ENCODE measurements at places on chromosomes 12 and 14. TPM values are rescaled to one million over a fixed set of nuclear protein-coding genes. Genes with fewer than 3 reads are reported as not detected.
A peak's percentile ranks its signal among the peaks of the same experiment; 100 is the strongest.

Gene DEPDC4
- total RNA-seq = 0.13 TPM

DNA sequence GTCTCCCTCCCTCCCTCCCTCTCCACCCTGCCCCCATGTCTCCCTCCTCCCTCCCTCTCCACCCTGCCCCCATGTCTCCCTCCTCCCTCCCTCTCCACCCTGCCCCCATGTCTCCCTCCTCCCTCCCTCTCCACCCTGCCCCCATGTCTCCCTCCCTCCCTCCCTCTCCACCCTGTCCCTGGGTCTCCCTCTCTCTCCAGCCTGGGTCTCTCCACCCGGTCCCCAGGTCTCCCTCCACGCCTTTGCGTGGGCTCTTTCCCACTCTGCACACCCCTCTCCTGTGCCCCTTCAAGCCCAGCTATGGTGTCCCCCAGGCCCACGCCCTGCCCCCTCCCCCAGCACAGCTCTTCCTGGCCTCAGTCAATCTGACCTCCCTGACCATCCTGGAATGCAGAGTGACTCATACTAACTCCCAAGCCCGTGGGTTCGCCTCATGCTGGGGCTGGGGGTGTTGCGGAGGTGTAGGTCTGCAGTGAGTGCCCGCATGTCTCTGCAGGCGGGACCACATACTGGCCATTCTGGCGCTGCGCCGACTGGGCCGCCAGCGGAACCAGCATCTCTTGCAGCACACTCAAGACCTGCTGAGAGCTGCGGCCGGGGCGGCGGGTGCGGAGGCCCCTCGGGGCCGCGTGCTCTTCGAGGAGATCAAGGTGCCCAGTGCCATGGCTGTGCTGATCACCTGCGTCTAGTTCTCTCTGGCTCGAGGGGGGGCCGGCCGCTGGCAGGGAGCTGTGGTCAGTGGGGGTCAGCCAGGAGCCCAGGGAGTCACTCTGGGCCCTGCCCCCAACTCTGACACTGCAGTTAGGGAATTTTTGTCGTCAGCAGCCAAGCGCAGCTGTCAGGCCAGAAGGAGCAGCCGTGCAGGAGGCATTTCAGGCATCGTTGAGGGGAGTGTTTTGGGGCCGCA, 13.5 kb upstream of the TNFAIP2 start:
- no peaks in the 10 kb centered on the region for H3K4me1 ChIP-seq
- no peak overlapping the region for H3K4me3 ChIP-seq
- DNase-seq = no peak
- no peaks in the 10 kb centered on the region for H3K27me3 ChIP-seq

Gene GPR132
- total RNA-seq = not detected

Gene NRL
- total RNA-seq = not detected

- H3K27me3 ChIP-seq = no peaks in the 10 kb centered on the region
- DNase-seq = peak; percentile 81
- H3K4me3 ChIP-seq = no peak overlapping the region
- no peaks in the 10 kb centered on the region for H3K36me3 ChIP-seq
- no peak overlapping the region for H3K27ac ChIP-seq
These were observed 24.3 kb upstream of the PCNX1 start for GRCh38 chr14:70882776-70883492.

Gene OR4E2
- total RNA-seq = not detected

DNA sequence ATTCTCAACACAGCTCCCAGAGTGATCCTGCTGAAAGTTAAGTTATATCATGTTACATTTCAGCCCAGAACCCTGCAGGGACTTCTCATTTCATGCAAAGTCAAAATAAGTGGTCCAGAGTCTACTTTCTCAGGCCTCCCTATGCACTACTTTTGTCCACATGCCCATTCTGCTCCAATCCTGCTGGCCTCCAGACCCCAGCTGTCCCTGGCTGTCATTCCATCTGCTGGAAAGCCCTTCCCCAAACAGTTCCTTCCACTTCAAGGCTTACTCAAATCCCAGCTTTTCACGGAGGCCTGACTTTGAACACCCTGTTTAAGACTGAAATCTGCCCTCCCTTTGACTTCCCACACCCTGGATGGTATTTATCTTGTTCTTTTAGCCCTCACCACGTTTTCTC, 109.8 kb upstream of the DNM1L start:
- no peaks in the 10 kb centered on the region for H3K36me3 ChIP-seq
- peak overlapping the region; percentile 86 for H3K27ac ChIP-seq
- H3K4me3 ChIP-seq = no peak overlapping the region
- DNase-seq = no peak
- no peaks in the 10 kb centered on the region for H3K27me3 ChIP-seq

GRCh38 chr14:90969531-90970166, 90.8 kb downstream of the RPS6KA5 start:
- H3K4me3 ChIP-seq = no peak overlapping the region
- H3K36me3 ChIP-seq = no peaks in the 10 kb centered on the region
- no peak for DNase-seq
- no peaks in the 10 kb centered on the region for H3K27me3 ChIP-seq
- H3K4me1 ChIP-seq = no peaks in the 10 kb centered on the region

- H3K4me1 ChIP-seq = peaks cover 17% of the 10 kb centered on the region
- peak; percentile 62 for DNase-seq
- H3K27ac ChIP-seq = no peak overlapping the region
- H3K4me3 ChIP-seq = no peak overlapping the region
These were observed 7.8 kb upstream of the SERPINA9 start for GRCh38 chr14:94483729-94484275.

Gene GLTP
- 96.5 TPM for total RNA-seq

Gene FICD
- total RNA-seq = 9.4 TPM

GRCh38 chr12:19093218-19093617, 36.3 kb upstream of the PLEKHA5 start:
- no peaks in the 10 kb centered on the region for H3K27me3 ChIP-seq
- H3K4me3 ChIP-seq = no peak overlapping the region
- H3K4me1 ChIP-seq = peaks cover 18% of the 10 kb centered on the region
- no peak for DNase-seq
- H3K36me3 ChIP-seq = no peaks in the 10 kb centered on the region

Gene GPR68
- total RNA-seq = 10.6 TPM

DNA sequence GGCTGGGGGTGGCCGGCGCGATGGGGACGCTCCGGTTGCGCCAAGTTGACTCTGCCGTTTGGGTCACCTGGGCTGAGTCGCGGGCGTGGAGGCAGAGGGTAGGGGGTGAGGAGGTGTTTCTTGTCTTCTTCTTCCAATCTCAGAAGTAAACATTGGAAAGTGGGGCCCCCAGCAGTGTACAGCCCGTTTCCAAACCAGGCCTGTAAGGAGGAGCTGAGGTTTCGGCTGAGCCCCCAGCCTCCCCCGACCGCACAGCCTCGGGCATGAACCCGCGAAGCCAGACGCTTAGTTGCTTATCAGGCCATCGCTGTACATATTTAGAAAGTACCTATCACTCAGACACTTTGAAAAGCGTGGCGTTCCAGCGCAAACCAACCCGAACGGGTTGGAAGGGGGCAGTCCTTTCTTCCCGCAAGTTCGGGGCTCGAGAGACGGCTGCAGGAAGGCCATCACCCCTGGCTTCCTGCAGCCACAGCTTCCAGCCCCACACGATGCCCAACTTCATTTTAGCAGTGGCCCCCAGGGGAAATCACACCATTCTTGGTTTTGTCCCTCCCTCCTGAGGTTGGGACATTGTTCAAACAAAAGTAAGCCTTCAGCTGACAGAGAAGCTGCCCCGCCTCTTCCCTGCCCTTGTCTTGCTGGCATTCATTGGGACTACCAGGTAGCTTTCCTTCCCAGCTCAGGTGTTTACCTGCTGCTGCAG, 164.1 kb downstream of the ZFP36L1 start:
- H3K4me3 ChIP-seq = no peak overlapping the region
- no peaks in the 10 kb centered on the region for H3K4me1 ChIP-seq
- no peak for DNase-seq

Gene IL26
- not detected for total RNA-seq

Gene STYK1
- 1.1 TPM for total RNA-seq

Gene COCH
- not detected for total RNA-seq

Gene MMP19
- total RNA-seq = 17.6 TPM

DNA sequence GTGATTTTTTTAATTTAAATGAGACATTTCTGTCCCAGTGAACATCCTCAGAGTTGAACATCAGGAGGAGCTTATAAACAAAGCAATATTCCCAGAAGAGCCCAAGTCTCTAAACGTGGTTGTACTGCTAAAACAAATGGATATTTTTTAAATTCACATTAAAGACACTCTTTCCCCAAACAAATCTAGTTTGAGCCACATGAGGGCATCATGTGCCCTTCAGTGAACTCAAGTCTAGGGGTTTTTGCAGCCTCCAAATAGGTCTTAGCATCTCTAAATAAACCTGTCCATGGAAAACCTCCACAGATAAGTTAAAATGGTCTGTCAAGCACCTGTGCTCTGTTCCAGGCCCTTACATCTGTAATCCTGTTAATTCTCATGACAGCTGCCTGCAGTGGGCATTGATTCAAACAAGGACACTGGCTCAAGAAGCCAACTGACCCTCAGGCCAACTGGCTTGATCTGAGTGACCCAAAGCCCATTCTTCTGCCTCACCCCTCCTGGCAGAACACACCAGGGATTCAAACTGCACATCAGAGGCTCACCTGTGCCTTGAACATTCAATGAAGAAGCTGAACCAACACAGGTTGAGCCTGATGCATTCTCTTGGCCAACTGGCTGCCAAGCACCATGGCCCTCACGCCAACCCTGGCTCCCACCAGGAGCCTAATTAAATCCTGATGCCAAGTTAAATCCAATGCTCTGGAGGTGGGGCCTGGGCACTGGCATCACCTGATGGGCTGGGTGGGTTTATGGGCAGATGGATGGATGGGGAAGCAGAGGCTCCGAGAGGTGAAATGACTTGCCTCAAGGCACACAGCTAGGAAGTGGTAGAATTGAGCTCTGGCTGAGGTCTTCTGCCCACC, 8.6 kb downstream of the ISCU start:
- H3K36me3 ChIP-seq = peaks cover 13% of the 10 kb centered on the region
- H3K4me1 ChIP-seq = peaks cover 3% of the 10 kb centered on the region

Gene PIANP
- total RNA-seq = not detected

GRCh38 chr14:92719421-92719820, 29.0 kb downstream of the LGMN start:
- no peak overlapping the region for H3K4me3 ChIP-seq
- H3K36me3 ChIP-seq = no peaks in the 10 kb centered on the region
- peaks cover 11% of the 10 kb centered on the region for H3K4me1 ChIP-seq
- peak overlapping the region; percentile 54 for H3K27ac ChIP-seq
- H3K27me3 ChIP-seq = no peaks in the 10 kb centered on the region
- DNase-seq = peak; percentile 68

Gene SPIC
- total RNA-seq = not detected

DNA sequence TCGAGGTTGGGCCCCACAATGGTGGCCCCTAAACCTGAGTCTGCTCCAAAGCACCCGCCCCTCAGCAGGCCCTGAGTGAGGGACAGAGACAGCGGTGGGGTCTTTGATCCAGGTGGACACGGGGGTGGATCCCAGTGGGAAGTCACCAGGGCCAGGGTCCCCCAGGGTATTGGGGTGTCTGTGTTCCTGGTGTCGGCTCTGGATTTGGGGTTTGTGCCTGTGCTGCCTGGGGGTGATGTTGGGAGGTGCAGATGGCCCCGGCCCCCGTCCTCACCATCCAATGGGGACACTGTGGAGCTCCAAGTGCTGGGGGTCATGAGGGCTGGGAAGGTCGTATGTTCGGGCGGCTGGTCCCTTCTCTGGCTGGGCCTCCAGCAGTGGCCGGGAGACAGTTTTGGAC, 354.2 kb downstream of the TMEM121 start:
- no peaks in the 10 kb centered on the region for H3K27me3 ChIP-seq
- no peaks in the 10 kb centered on the region for H3K36me3 ChIP-seq
- H3K4me1 ChIP-seq = no peaks in the 10 kb centered on the region
- H3K4me3 ChIP-seq = no peak overlapping the region

Measured in GM23248 (cell line).